ENCODE measurements at places on chromosomes 4 and X.

DNA sequence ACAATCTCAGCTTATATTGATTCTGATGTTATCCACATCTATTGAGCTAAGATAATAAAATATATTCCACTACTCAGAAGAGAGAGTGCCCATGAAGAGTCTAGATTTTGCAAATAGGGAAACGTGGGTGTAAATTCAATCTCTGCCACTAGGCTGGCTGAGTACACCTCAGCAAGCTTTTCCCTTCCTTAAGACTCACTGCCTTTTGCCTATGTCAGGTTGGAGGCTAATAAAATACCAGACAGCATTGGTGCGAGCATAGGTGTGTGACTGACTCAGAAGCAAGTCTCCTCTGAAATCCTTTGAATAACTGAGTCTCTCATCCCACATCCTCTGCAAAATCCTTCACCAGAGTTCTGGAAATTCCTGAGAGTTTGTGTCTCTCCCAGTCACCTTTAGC lies 405.4 kb upstream of the CPEB2 start:
- DNase-seq = no peak

- DNase-seq = no peak
These were observed 26.3 kb upstream of the ADGRL3 start for GRCh38 chr4:61173799-61174198.

- DNase-seq = no peak
These were observed 95.2 kb downstream of the DCLK2 start for GRCh38 chr4:150173432-150173861.

- DNase-seq = no peak
These were observed 45.8 kb downstream of the MGST2 start for GRCh38 chr4:139711461-139711860.

GRCh38 chrX:39848900-39849299 lies 248.9 kb downstream of the BCOR start:
- DNase-seq = peak; percentile 65

All from BJ (cell line).